GM12892 (cell line): ENCODE measurements at places on chromosomes 2 and 18.

GRCh38 chr2:527581-527980 lies 149.6 kb downstream of the TMEM18 start:
- no peak for DNase-seq

DNA sequence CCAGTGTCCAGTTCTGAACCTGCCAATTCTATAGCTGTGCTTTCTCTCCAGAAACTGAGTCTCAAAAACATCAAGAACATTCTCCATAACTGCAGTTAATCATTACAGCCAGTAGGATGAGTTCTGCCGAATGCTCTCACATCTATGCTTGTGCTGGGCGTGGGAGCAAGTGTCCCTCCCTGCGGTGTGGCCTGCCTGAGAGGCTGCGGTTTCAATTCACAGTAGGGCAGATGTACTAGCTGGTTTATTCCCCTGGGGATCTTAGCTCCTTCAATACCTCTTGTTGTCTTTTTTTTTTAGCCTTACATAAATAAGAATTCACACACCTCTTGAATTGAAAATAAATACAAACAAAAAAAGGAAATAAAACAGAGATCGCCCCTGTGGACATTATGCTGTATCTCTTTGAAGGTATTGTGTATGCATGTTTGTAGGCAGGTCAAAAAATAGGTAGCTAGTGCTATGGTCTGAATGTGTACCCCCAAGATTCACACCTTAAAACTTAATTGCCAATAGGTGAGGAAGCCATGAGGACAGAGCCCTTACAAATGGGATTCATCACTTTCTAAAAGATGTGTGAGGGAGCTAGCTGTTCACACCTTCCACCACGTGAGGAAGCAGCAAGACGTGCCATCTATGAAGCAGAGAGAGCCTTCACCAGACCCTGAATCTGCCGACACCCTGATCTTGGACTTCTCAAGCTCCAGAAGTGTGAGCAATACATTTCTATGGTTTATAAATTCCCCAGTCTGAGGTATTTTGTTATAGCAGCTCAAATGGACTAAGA lies 74.3 kb downstream of the BCL2L11 start:
- peak; percentile 49 for DNase-seq

DNA sequence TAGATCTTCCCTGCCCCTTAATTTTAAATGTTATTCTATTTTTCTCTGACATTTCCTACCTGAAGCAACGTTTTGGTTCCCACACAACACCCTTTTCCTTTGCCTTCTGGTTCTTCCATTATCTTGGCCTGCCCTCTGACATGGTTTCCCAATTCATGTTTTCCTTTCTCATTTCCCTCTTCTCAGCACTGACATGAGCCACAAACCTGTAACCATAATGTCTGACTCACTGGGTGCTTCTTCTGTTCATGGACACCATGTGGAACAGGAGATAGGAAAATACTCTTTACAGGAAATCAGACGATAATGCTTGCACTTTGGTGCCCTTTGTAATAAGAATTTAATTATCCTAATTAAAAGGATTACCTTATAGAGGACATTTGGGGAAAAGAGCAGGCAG lies 142.0 kb downstream of the ZEB2 start:
- no peak for DNase-seq

DNA sequence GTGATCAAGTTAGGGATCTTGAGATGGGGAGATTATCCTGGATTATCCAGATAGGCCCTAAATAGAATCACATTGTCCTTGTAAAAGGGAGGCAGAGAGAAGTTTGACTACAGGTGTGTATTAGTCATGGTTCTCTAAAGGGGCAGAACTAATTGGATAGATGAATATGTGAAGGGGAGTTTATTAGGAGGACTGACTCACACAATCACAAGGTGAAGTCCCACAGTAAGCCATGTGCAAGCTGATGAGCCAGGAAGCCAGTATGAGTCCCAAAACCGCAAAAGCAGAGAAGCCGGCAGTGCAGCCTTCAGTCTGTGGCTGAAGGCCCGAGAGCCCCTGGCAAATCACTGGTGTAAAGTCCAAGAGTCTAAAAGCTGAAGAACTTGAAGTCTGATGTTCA lies 275.8 kb downstream of the KCNS3 start:
- no peak for DNase-seq

DNA sequence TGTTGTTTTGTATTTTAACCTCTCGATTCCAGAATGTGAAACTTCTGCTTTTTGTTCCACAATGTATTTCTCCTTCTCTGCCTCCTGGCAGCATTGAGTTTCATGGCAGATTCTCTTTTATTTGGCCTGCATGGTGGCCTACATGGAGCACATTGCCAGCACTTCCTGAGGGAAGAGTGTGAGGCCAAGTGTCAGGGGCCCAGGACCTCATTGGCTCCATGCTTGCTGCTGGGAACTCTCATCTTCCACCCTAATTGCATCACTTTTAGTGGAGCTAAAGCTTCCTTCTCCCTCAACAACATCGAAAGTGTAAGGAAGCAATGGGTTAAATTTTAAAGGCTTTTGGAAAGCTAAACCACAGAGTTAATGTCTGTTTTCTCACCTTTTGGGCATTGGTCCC lies 9.5 kb downstream of the TRIB2 start:
- DNase-seq, result no peak

DNA sequence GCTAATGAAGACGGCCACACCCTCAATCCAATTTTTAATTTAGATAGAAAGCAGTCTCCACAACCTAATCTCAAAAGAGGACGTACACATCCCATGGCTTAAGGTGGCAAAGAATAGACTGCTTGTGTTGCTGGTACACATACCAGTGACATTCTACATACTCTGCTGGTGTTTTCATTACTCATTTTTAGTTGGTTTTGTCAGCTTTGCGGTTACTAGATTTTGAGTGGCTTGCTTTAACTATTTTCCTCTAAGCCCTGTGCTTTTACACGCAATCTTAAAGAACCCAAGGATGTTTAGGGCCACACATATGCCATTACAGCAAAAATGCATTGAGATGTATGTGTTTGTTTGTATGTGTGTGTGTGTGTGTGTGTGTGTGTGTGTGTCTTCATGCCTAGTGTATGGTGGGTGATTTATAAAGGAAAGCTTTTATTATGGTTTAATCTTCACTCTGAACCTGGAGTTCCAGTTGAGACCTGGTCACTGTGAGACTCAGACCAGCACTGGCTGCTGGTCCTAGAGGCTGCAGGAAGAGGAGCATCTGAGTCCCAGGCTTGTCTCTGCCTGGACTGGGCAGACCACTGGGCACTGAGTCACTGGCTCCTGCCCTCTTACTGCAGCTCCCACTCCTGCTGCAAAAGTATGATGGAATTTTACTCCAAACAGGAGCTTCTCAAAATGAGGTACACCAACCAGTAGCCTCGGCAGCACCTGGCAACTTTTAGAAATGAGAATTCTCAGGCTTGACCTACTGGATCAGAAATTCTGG lies 415.9 kb downstream of the NBAS start:
- DNase-seq, result no peak

DNA sequence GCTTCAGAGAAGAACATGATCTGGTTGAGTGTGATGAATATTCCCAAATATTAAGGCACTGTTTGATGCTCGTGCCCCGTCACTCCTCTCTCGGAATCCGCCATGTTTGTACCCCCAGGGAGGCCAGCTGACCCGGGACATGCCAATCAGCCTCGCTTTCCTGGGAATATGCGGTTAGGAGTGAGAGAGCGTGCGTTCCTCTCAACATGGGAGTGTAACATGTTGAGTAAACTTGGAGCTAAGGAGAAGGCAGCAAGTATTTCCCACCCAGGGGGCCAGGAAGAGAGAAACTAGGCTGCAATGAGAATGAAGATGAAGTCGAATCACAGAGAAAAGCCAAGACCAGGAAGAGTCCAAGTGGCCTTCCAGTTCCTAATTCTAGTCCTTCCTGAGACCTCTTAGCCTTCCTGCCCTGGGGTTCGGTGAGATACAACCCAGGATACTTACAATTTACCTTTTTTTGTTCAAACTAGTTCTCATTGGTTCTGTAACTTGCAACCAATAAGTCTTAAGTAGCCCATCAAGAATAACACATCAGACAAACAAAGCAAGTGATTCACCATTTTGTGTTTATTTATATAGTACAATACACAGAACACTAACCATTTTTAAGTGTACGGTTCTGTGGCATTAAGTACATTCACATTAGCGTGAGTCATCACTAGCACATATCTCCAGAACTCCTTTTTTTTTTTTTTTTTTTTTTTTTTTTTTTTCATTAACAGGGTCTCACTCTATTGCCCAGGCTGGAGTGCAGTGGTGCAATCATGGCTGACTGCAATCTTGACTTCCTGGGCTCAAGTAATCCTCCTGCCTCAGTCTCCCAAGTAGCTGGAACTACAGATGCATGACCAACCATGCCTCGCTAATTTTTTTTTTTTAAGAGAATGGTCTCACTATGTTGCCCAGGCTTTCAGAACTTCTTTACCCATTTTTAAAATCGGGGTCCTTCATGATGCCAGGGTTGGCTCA lies 36.4 kb upstream of the SLC1A4 start:
- DNase-seq, result no peak

- no peak for DNase-seq
Observed at GRCh38 chr18:75035928-75036327, 173.0 kb downstream of the PTGR3 start.

- DNase-seq, result no peak
Observed at GRCh38 chr2:25347846-25348245, 6.1 kb upstream of the DNMT3A start.

GRCh38 chr2:99860720-99861375 lies 281.5 kb downstream of the AFF3 start:
- DNase-seq, result no peak

DNA sequence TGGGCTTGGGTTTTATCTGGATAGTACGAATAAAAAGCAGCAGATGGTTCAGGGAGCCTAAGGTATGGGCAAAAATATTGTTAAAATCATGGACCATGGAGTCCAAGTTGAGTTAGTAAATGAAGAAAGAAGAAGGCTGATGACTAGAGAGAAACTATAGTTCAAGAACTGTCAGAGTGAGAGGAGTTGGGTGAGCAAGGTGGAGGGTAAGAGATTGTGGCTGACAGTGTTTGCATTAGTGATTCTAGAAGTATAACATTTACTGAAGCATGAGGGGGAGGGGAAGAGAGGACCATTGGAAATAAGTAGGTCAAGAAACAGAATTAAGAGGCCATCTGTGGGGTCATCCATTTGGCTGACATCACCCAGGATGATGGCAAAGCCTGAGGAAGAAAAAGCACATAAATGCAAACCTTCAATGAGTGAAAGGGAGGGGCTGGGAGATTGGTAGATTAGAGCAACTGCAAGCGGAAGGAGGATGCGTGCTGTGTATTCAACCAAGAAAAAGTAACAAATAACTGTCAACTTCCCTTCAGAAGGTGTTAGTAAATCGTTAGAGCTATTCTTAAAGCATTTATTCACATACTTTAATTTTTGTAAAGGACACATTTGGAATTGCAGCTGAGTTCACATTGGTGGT lies 392.8 kb downstream of the TSN start:
- no peak for DNase-seq

GRCh38 chr2:54558188-54559005 lies 102.3 kb downstream of the SPTBN1 start:
- no peak for DNase-seq

DNA sequence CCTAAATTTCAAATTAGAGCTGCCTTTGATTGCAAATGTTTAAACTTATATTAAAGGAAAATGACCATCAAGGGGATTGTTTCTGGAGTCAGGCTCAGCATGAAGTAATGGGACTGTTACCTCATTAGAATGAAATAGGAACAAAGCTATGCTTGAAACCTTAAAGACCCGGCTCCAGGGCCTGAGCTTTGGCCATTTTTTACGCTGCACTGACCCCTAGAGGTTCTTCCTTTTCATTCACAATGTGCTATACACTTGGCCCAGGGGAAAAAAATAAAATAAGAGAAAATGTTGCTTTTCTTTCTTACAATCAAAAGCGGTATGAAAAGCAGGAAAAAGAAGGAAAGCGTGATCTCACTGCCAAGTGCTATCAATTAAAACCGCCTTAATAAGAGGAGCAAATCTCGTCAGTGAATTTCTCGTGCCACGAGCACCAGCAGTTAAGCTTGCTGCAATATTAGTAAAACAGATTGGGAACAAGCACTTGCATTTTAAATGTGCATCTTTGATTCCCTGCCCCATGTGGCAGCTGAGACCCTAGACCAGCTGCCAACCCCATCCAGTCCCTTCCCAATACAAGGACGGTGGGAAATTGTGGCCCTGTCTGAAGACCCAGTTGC lies 96.6 kb downstream of the MBD2 start:
- DNase-seq, result no peak

DNA sequence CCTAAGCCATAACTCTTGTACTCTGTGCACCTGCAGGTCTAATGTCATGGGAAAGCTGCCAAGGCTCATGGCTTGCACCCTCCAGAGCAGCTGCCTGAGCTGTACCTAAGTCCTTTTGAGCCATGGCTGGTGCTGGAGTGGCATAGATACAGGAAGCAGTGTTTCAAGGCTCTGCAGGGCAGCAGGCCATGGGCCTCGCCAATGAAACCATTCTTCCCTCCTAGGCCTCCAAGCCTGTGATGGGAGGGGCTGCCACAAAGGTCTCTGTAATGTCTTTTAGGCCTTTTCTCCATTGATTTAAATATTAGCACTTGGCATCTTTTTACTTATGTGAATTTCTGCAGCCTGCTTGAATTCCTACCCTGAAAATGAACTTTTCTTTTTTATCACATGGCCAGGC lies 108.5 kb downstream of the PTH2R start:
- no peak for DNase-seq

- DNase-seq, result no peak
Observed at GRCh38 chr2:233075966-233076339, 15.8 kb downstream of the INPP5D start.

- no peak for DNase-seq
Observed at GRCh38 chr18:70452501-70452900, 163.7 kb downstream of the SOCS6 start.

DNA sequence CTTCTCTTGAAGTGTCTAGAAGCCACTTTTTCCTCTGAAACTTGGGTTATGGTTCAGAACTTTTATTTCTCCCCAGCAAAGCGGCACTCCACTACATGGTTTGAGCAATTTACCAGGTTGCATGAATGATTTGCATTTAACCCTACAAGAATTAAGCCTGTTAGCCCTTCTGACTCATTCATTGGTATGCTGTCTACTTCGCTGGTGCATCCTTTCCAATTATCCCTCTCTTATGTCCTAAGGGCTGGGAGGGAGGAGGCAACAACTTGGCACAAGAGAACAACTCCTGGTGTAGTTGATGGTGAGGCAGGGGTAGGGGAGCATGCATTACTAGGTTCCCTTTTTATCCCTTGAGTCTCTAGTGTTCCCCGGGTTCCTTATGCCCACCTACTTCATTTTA lies 293.4 kb upstream of the MEX3C start:
- DNase-seq, result no peak

DNA sequence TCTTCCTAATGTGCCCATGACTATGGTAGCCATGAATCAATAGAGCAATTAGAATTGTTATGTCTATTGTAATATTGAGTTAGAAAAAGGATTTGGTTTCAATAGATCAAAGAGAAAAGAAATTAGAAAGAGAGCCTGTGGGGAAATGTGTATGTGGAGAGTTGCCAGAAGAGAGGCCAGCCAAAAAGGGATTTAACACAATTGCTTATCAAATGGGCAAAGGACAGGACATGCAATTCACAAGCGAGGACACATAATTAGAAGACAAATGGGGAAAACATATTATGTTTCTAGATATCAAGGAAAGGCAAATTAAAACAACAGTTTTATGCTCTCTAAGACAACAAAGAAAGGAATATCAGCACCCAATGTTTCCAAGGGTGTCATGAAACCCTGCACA lies 403.2 kb upstream of the KLHL29 start:
- no peak for DNase-seq

GRCh38 chr2:191758518-191759507 lies 80.9 kb downstream of the NABP1 start:
- peak; percentile 47 for DNase-seq

GRCh38 chr2:20582600-20583221 lies 68.2 kb downstream of the HS1BP3 start:
- DNase-seq, result no peak

- no peak for DNase-seq
Observed at GRCh38 chr2:86790676-86791572, at the start of gene CD8A. Gene CD8A, minus strand, starts transcription at chr2:86790913. Its CDS starts 88 bp downstream, at chr2:86790825.
